Stimulated activated CD4-positive, alpha-beta T cell treated with anti-CD3 and anti-CD28 coated beads, Interleukin-4, amount 100 ng/mL, for 4 hours (primary cell): ENCODE measurements at places on chromosomes 12 and 14.

GRCh38 chr12:67415473-67415872, 146.3 kb downstream of the CAND1 start:
- no peak for DNase-seq

DNA sequence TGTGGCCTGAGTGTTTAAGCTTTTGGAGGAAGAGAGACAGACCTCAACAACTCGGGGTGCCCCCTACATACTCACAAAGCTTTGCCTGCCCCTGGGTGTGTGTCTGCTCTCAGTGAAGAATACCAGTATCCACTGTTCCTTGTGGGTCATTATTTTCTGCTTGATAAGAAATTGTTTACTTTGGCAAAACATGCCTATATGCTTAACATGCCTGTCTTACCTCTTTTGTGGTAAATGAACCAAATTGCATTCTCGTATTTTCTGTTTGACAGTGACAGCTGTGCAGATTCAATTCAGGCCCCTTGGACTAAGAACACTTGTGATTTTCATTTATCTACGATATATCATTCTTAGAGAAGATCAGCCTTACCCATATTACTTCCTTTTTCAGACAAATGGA, 50.6 kb upstream of the REP15 start:
- DNase-seq = no peak

DNA sequence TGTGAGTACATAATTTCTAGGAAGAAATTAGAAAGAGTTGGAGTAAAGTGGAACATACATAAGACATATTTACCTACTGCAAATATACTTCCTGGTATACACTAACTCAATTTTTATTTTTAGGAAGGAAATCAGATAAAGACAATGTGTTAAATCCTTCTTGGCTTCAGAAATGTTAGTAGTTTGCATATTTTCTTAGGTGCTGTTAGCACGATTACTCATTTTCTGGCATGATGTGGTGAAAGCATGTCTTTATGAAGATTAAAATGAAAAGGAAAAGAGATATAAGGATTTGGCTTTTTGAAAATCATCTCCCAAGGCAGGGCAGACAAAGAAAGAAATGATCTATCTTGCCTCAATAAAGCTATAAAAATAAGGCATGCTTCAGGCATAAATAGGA, 287.6 kb upstream of the E2F7 start:
- DNase-seq = no peak

DNA sequence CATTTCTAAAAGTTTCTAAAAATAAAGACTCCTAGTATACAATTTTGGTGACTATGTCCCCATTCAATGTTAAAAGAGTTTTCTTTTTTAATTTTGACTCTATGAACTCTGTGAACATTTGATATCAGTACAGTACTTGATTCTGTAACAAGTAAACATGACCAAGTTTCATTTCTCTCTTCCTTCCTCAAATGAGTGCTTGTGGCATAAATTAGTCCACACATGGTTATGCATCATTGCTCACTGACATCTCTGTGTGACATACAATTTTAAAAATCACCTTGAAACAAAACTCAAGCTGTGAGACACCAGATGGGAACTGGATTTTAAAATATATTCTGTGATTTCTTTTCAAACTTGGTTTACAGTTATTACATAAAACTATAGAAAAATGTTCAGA, 253.9 kb upstream of the MDGA2 start:
- DNase-seq = no peak

- DNase-seq = no peak
Measured at GRCh38 chr12:121826318-121827150, 22.7 kb downstream of the SETD1B start.

DNA sequence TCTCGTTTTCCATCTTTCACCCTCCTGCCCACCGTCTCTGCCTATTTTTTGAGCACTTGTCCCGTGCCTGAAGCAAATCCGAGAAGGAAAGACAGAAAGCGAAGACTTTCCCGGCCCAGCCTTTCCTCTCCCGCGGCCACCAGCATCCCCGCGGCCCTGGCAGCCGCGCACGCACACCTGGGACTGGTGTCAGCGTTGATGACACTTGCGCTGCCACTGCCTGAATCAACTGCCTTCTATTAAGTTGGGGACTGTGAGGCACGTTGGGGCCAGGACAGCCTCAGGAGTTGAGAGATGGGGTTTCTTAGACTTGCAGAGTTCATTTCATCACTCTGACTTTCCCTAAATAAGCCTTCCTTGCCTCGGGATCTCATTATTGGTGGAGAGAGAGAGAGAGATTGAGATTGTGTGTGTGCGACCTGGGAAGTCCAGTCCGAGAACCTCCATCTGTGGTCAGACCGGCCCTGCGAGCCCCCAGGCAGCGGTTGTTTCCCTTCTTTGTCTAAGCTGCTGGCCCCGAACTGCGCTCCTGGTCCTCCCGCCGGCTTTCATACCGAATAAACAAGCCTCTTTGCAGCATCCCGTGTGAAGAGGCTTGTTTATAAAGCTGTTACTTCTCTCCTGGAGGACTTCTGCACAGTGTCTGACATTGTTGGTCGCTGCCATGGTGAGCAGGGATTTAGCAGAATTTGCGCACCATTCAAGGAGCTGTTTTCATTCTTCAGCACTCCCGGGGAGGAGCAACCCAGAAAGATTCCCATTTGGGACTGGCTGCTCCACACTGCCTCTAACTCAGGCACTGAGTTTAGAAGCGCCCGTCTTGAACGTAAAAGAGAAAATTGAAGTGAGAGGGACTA, 1.5 kb downstream of the PDZRN4 start:
- no peak for DNase-seq

DNA sequence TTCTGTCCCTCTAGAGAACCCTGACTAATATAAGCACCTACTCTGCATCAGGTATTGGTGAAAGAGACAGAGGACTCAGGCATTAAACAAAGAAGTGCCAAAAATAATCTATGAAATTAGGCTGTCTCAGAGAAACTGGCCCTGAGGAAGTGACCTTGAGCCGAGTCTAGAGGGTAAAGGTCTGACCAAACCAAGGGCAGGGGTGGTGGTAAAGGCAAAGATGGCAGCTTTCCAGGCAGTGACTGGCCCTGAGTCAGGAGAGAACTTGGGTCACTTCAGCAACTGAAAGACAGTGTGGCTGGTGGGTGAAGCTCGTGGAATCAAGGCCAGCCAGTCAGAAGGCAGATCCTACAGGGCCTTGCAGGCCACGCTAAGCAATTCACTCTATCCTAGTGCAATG, 30.6 kb downstream of the CDKL1 start:
- no peak for DNase-seq

DNA sequence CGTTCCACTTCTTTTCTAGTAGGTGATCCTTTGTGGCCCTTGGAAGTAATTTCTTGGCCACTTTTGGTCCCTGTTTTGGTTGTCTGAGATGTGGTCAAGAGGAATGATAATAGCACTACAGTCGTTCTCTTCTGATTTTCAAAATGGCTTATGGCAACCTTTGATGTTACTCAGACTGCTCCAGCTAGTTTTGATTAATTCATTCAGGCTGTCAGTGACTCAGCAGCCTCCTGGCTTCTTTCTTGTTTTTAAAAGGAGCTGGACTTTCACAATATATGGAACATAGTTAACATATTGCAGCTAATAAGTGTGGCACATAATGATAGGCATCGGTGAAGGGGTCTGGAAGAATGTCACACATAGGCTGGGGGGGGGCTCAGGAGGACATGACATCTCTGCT, 47.3 kb downstream of the WDR20 start:
- DNase-seq = no peak

DNA sequence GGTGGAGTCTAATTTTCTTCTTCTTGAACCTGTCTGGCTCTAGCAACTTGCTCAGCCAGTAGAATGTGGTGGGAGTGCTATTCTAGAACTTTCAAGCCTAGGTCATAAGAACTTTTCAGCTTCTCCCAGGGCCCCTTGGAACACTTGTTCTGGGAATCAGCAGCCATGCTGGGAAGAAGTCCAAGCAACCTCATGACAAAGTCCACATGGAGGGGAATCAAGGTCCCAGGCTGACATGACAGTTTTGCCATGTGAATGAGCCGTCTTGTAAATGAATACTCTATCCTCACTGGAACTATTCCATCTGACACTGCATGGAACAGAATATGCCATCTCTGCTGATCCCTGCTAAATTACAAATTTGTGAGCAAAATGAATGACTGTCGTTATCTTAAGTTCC, 214.2 kb upstream of the TBX3 start:
- DNase-seq = no peak

DNA sequence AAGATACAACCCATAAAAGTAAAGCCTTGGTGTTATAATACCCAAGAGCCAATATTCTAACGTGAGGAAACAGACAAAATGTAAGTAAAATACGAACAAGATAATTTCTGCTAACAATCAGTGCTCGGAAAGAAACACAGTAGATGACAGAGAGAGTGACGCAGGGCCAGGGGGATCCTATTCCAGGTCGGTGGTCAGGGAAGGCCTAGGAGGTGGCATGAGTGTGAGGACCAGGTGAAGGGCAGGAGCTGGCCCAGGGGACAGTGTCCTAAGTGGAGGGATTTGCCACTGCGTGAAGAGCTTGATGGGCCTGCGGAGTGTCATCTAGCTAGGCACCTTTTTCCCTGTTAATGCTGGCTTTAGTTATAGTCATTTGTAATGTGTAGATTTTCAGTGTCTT, 35.3 kb downstream of the ETV6 start:
- no peak for DNase-seq

DNA sequence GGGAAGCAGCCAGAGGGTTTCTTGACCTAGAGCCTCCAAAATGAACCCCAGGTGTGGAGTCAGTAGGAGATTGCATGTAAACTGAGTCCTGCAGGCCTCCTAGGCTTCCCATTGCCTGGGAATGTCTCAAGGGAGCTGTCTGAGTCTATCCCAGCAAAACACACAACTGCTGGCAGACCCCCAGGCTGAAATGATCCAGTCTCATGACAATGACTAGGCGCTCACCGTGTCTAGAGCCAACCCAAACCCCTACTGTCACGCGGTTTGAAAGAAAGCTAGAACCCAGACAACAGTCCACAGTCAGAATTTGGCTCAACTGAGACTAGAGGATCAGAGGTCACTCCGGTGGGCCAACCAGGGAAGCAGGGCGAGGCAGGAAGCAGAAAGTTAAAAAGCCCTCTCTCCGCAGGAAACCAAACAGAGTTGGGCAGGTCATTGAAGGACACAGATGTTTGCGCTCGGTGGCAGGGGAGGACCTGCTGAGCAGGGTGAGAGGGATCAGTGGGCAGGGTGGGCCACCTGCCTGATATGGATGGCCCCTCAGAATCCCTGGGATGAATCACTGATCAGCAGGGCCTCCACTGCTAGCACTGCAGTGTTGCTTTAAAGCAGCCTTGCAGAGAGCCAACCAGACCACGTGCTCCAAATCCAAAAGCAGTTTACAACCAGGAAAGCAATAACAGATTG, 23.8 kb downstream of the ACTN1 start:
- DNase-seq = no peak

- no peak for DNase-seq
Measured at GRCh38 chr12:126966498-126966897, 1300.5 kb upstream of the TMEM132C start.

DNA sequence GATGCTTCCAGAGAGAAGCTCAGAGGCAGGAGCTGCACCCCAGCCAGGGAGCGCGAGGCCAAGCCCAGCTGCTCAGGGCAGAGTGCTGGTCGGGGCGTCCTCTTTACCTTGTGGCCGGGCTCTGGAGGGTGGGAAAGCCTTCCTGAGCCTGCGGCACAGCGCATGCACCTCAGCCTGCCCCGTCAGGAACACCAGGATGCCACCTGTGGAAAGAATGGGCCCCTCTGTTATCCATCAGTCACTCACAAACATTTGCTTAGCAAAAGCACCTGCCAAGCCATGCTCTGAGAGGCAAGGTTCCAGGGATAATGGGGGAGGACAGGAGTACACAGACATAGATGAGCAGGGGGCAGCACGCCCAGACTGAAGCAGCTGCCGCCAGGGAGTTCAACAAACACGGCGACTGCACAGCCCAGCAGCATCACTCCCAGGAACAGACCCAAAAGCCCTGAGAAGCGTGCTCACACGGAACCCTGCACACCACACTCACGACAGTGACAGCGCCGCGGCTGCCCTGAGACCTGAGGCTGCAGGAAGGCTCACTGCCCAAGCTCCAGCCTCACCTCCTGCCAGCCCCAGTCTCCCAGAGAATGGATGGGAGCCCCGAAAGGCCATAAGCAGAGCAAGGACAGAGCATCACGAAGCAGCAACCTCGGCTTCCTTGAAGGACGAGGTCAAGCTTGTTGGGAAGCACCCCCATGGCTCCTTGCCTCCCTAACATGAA, 21.8 kb downstream of the DHX37 start:
- no peak for DNase-seq

GRCh38 chr12:30580344-30580743, 115.3 kb downstream of the IPO8 start:
- no peak for DNase-seq

- DNase-seq = no peak
Measured at GRCh38 chr12:38907201-38907923, 2.0 kb upstream of the CPNE8 start.

DNA sequence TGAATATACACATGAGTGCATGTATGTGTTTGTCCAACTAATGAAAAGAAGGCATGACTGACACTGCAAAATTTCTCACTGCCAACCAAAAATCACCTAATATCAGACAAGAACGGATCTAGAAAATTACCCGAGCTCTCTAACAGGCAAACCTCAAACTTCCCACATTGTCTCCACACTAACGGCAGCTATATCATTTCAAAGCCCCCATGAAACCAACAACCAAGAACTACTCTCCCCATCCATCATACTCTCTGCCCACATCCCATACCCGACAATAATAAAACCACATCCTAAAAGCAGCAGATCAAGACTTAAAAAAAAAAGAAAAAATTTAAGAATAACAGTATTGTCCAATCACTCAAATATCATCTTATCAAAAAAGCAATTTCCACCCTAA, 227.1 kb downstream of the CEP128 start:
- no peak for DNase-seq

- DNase-seq = no peak
Measured at GRCh38 chr12:38501991-38502390, 185.4 kb downstream of the ALG10B start.

DNA sequence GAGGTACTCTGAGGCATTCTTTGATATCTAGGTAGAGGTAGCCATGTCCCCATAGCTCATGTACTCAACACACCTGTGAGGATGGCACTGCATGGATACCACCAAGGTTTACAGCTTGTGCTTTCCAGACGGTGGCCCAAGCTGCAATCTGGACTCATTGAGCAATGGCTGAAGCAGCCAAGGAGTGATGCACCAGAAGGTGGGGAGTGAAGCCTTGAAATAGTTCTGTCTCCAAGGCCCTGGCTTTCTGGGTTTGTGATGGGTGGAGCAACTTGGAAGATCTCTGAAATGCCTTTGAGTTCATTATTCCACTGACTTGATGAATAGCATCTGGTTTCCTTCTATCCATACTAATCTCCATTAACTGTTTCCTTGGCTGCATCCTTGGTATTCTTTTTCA, 290.0 kb upstream of the NOVA1 start:
- DNase-seq = no peak

DNA sequence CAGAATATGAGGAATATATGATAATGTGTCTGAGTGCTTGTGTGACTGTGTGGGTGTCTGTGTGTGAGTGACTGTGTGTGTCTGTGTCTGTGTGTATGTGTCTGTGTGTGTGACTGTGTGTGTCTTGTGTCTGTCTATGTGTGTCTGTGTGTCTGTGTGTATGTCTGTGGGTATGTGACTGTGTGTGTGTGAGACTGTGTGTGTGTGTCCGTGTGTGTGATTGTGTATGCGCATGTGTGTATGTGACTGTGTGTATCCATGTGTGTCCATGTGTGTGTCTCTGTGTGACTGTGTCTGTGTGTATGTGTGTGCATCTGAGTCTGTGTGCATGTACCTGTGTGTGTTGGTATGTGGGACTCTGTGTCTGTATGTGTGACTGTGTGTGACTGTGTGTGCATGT, 1361.2 kb upstream of the TMEM132C start:
- no peak for DNase-seq
